ENCODE measurements at places on chromosomes 3 and 15. TPM values are rescaled to one million over a fixed set of nuclear protein-coding genes. Genes with fewer than 3 reads are reported as not detected.

The SCAPER gene
- 28.9 TPM for total RNA-seq

The CLDN18 gene
- 47.9 TPM for total RNA-seq

The PLCB2 gene
- 8.4 TPM for total RNA-seq

The ILDR1 gene
- total RNA-seq: not detected

The ZNF80 gene
- not detected for total RNA-seq

The PP2D1 gene
- total RNA-seq: not detected

The PIF1 gene
- 0.94 TPM for total RNA-seq

The MYO5C gene
- 8.2 TPM for total RNA-seq

The CADM2 gene
- 11.6 TPM for total RNA-seq

The DNASE1L3 gene
- total RNA-seq: 1.4 TPM

The EXD1 gene
- not detected for total RNA-seq

The TGM5 gene
- total RNA-seq: not detected

The ZNF774 gene
- total RNA-seq: 3.7 TPM

Data from left cardiac atrium (tissue), 4 donors.